Right lobe of liver (tissue), 6 donors: ENCODE measurements at places on chromosomes 7 and 10. TPM values are rescaled to one million over a fixed set of nuclear protein-coding genes. Genes with fewer than 3 reads are reported as not detected.

NPTX2 gene
- 1.0 TPM for total RNA-seq

DNA sequence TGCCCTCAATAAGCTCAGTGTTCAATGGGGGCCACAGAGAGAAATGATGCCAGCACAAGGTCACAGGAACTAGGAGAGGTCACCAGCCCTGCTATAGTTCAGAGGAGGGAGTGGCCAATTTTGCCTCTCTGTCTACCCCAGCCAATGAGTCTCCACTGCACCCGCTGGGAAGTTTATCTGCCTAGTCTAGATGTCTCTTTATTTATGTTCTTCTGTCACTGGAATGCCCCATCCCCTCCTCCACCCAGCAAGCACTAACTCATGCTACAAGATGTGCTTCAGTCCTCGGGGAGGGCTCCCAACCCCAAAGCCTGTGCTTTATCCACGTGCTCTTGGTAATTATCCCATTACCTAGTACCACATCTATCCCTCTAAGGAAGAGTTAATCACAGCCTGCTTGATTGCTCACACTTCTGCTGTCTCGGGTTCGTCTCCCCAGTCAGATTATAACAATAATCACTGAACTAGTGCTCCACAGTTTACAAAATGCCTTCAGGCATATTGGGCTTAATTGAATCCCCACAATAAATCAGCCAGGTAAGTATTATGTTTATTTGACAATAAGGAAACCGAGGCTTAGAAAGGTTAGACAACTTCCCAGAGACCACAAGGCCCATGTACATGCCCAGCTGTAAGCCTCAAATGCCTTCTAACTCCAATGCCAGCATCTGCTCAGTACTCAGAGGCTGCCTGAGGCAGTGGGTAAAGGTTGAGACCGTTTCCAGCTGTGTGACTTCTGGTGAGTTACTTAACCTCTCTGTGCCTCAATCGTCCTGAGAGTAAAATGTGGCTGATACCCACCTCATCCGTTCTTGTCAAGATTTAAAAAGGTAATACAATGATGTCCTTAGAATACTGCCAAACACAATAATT lies 3.9 kb downstream of the HIP1 start:
- no peak for DNase-seq

DNA sequence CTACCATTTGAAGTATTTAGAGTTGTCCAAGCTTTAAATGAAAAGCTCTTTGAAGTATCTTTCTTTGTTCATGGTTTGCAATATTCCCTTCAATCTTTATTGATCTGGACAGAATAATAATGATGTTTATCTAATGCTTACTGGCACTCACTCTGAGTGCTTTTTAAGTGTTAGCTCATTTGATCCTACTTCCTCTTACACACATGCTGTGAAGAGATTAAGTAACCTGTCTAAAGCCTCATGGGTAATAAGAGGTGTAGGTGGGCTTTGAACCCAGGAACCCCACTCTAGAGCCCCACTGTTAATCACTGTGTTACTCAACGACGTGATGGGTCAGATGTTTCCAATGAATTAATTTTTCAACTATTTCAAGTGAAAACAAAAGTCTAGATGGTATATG lies 31.1 kb upstream of the ADD3 start:
- no peak for DNase-seq

DNA sequence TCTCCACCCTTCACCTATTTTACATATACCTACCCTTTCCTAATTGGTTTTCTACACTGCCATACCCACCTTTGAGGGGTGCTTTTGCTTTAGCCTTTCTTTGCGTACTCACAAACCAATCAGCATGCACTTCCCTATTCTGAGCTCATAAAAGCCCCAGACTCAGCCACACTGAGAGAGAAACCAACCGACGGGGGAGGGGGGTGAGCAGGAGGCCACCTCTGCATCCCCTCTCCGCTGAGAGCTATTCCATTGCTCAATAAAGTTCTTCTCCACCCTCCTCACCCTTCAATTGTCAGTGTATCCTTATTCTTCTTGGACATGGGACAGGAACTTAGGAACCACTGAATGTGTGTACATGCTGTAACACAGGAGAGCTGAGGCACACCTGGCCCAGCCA lies 9.0 kb upstream of the FKBP9 start:
- no peak for DNase-seq

DNA sequence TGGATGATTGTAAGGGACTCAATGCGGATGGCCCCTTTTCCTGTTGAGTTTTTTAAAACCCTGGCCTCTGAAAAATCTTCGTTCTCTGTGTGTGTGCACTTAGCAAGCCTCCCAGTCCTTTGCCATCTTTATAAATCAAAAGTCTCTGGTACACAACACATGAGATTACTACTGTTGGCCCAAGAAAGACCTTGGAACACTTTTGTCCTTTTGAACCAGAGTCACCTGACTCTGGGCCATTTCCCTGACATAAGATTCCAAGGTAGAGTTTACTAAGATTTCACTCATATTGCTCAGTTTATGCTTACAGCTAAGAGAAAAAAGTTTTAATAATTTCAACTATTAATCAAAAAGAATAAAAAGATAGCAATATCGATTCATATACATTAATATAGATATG lies 64.7 kb upstream of the IFRD1 start:
- no peak for DNase-seq

PDZD7 gene
- total RNA-seq = not detected

RBP3 gene
- total RNA-seq = not detected

RELN gene
- total RNA-seq = 18.6 TPM

DNA sequence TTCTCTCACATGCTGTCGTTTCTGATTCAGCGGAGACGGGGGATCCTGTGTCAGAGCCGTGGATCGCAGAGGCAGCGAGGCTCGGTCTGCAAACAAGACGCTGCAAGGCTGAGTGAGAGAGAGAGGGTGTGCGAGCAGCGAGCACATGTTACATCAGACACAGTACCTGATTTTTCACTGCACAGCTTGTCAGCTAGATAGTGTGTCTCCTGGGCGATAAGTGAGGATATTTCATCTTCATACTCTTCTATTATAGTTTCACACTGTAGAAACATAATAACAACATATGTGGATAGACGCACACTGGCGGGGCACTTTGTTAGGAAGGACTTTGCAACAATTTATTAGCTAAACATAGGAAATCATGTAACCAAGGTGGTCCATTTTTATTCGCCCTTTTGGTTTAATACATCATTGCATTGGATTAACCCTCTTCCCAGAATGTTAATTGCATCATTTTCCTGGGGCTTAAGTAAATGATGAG lies 39.5 kb downstream of the CNPY1 start:
- DNase-seq = no peak

- no peak for DNase-seq
Observed at GRCh38 chr10:48302515-48303476, 3.7 kb upstream of the MAPK8 start.

GSAP gene
- total RNA-seq = 34.6 TPM

GRCh38 chr10:11245510-11245909 lies 227.8 kb downstream of the CELF2 start:
- no peak for DNase-seq
